ENCODE measurements at places on chromosomes 3 and 15. TPM values are rescaled to one million over a fixed set of nuclear protein-coding genes. Genes with fewer than 3 reads are reported as not detected.

SPATA16 gene
- not detected for total RNA-seq

GOLGA6A gene
- total RNA-seq: not detected

SYNPR gene
- not detected for total RNA-seq

MYZAP gene
- not detected for total RNA-seq

USF3 gene
- total RNA-seq: 9.0 TPM

CHL1 gene
- 106 TPM for total RNA-seq

GOLGA8G gene
- total RNA-seq: not detected

LRRC49 gene
- total RNA-seq: 1.1 TPM

DLL4 gene
- total RNA-seq: 0.56 TPM

ZNF774 gene
- 2.1 TPM for total RNA-seq

CHST13 gene
- total RNA-seq: 1.7 TPM

ANAPC13 gene
- 49.2 TPM for total RNA-seq

SCAANT1 gene
- total RNA-seq: not detected

CSPG4 gene
- total RNA-seq: 13.7 TPM

CLDN18 gene
- not detected for total RNA-seq

UBAP1L gene
- 31.5 TPM for total RNA-seq

GOLGA8N gene
- total RNA-seq: 0.29 TPM

LMAN1L gene
- total RNA-seq: not detected

PPM1M gene
- total RNA-seq: 2.9 TPM

UBR1 gene
- 28.7 TPM for total RNA-seq

MYL3 gene
- total RNA-seq: not detected

ARPIN gene
- 4.4 TPM for total RNA-seq

SOX14 gene
- total RNA-seq: not detected

TJP1 gene
- total RNA-seq: 19.5 TPM

OR5H1 gene
- not detected for total RNA-seq

NLGN1 gene
- 35.2 TPM for total RNA-seq

SIDT1 gene
- total RNA-seq: 0.13 TPM

Measured in SK-MEL-5 (cell line).